Mesothelial cell of epicardium (in vitro differentiated cells): ENCODE measurements at places on chromosomes 12 and 14. TPM values are rescaled to one million over a fixed set of nuclear protein-coding genes. Genes with fewer than 3 reads are reported as not detected.

- H3K27ac ChIP-seq, result no peak overlapping the region
- no peak for DNase-seq
- H3K36me3 ChIP-seq, result no peaks in the 10 kb centered on the region
- no peaks in the 10 kb centered on the region for H3K27me3 ChIP-seq
- no peak overlapping the region for H3K4me3 ChIP-seq
- H3K4me1 ChIP-seq, result peaks cover 12% of the 10 kb centered on the region
Measured at GRCh38 chr14:47959740-47960139, 284.3 kb upstream of the MDGA2 start.

DNA sequence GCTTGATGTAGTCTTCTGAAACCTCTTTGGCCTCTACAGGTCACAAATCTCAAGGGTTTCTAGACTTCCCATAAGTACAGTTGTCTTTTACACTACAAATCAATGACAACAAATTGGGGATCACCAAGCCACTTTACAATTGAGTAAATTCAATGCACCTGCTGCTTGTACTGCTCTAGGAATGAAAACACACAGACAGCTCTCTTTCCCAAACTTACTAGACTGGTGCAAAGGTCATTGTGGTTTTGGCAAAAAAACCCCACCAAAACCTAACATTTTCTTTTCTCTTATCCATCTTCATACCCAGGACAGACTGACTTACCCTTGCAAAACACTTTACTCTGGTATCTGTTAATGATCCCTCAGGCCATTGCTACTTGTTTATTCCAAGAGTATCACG lies 2.7 kb downstream of the M6PR start:
- no peak for DNase-seq
- peaks cover 15% of the 10 kb centered on the region for H3K36me3 ChIP-seq
- H3K4me3 ChIP-seq, result no peak overlapping the region
- H3K27me3 ChIP-seq, result no peaks in the 10 kb centered on the region
- peaks cover 18% of the 10 kb centered on the region for H3K4me1 ChIP-seq
- no peak overlapping the region for H3K27ac ChIP-seq

The HOXC4 gene
- total RNA-seq, result 67.4 to 73.6 TPM (median 69.4 TPM) in 3 replicates

DNA sequence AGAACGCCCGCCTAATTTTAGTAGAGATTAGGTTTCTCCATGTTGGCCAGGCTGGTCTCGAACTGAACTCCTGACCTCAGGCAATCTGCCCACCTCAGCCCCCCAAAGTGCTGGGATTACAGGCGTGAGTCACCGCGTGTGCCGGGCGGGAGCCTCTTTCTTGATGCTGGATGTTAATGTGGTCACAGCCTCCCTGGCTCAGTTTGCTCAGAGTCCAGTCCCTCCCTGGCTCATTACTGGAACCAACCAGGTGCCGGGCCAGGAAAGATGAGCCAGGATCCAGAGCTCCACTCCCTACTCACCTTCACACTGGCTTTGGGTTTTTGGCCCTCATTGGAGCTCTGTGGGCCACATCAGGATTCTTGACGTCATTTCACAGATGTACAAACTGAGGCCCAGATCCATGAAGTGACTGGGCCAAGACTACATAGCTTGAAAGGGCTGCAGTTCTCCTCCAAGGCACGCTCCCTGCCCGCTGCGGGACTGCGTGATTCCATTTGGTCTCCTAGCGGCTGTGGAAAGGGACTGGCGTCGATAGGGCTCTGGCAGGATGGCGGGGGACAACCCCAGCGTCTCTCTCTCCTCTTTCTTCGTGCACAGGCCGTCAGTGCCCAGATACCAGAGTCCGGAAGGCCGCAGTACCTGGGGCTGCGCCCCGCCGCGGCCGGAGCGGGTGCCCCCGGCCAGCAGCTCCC lies 5.1 kb upstream of the SHMT2 start:
- peaks cover 53% of the 10 kb centered on the region for H3K4me1 ChIP-seq
- DNase-seq, result no peak
- no peak overlapping the region for H3K4me3 ChIP-seq
- H3K27me3 ChIP-seq, result peaks cover 80% of the 10 kb centered on the region

DNA sequence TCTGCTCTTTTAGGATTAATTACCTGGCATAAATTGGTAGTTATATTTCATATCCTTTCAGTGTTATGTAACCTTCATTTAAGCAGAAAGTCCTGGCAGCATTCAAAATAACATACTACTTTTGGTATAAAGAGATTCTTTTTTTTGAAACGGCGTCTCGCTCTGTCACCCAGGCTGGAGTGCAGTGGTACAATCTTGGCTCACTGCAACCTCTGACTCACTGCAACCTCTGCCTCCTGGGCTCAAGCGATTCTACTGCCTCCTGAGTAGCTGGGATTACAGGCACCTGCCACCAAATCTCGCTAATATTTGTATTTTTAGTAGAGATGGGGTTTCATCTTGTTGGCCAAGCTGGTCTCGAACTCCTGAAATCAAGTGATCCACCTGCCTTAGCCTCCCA lies 9.2 kb downstream of the KTN1 start:
- H3K27ac ChIP-seq, result no peak overlapping the region
- H3K27me3 ChIP-seq, result no peaks in the 10 kb centered on the region
- no peak overlapping the region for H3K4me3 ChIP-seq
- DNase-seq, result no peak
- H3K4me1 ChIP-seq, result peaks cover 55% of the 10 kb centered on the region

The MSI1 gene
- total RNA-seq, result 27.7 to 32.7 TPM (median 28.4 TPM) in 3 replicates

GRCh38 chr12:78977304-78977867 lies 112.8 kb downstream of the SYT1 start:
- H3K27ac ChIP-seq, result no peak overlapping the region
- no peak overlapping the region for H3K4me3 ChIP-seq
- peaks cover 2% of the 10 kb centered on the region for H3K4me1 ChIP-seq
- no peak for DNase-seq
- H3K36me3 ChIP-seq, result no peaks in the 10 kb centered on the region

The OR4N5 gene
- not detected in 3 replicates for total RNA-seq

- H3K27me3 ChIP-seq, result no peaks in the 10 kb centered on the region
- H3K4me3 ChIP-seq, result no peak overlapping the region
- H3K27ac ChIP-seq, result no peak overlapping the region
Measured at GRCh38 chr14:30521899-30522736, 36.8 kb upstream of the G2E3 start.

The MYF6 gene
- total RNA-seq, result 0.16 to 0.22 TPM (median 0.20 TPM) in 3 replicates

GRCh38 chr12:21894792-21895595 lies 46.2 kb downstream of the ABCC9 start:
- H3K27ac ChIP-seq, result no peak overlapping the region
- DNase-seq, result no peak
- no peaks in the 10 kb centered on the region for H3K36me3 ChIP-seq
- H3K4me1 ChIP-seq, result no peaks in the 10 kb centered on the region

DNA sequence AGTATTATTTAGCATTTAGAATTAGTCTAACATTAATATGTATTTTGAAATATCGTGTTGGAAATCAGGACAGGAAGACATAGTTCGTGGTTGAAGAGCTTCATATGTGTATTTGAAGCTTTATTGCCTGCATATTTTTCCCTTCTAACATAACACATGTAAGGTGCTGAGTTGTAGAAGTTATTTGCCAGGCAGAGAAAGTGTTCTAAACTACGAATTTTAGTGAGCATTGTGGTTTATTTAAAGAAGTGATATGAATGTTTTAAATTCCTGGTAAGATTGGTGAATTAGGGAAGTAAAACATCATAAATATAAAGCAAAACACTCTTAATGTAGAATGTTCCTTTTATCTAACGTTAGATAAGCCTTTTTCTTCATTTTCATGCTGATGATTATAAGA lies 2.5 kb downstream of the RASSF3 start:
- H3K27me3 ChIP-seq, result no peaks in the 10 kb centered on the region
- H3K27ac ChIP-seq, result peak overlapping the region; percentile 72
- peaks cover 42% of the 10 kb centered on the region for H3K4me1 ChIP-seq
- peak overlapping the region; percentile 85 for H3K4me3 ChIP-seq
- DNase-seq, result no peak
- H3K36me3 ChIP-seq, result peaks cover 7% of the 10 kb centered on the region

DNA sequence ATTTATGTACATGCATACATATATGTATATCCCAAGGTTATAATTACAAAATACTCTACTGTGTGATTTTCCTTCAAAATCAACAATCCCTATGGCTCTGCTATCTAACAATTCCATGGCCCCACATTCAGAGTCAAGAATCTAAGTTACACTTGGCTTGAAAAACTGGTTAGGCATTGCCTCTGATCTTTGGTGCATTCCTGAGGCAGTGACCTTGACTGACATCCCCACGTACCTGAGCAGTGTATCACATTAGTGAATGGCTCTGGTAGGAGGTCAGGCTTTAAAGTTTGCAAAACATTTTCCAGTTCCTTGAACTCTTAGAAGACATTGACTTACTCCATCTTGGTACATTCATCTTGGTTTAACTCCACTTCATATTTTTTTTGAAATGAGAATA lies 8.5 kb upstream of the STON2 start:
- H3K4me3 ChIP-seq, result no peak overlapping the region
- H3K36me3 ChIP-seq, result peaks cover 6% of the 10 kb centered on the region
- H3K27ac ChIP-seq, result peak overlapping the region; percentile 52
- peaks cover 14% of the 10 kb centered on the region for H3K4me1 ChIP-seq
- no peaks in the 10 kb centered on the region for H3K27me3 ChIP-seq
- DNase-seq, result no peak
